ENCODE measurements at places on chromosomes 7 and 10.

DNA sequence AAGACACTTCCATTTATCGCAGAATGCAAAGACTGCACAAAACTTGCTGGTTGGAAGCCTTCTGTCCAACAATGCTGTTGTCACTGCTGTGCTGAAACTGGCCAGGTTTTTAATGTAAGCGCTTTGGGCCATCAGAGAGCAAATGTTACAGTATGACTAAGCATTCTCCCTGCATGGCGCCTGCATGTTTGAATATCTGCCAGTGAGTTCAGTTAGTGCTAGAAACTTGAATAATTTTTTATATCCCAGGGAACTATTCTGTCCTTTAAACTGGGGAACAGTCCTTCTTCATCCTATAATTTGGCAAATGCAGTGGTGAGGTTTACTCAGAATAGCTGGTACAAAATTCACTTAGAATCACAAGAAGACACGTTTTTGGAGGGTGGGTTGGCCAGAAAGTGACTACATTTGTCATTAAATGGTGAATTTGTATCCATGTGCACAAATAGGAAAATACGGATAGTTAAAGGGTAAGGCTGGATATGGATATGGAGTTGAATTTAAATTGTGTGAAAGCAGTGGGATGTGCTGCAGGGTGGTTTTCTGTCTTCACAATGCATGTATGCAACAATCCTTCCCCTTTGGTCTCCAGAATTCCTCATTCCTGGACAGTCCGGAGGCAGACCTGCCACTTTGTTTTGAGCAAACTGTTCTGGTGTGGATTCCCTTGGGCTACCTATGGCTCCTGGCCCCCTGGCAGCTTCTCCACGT is 1.7 kb downstream of the ABCC2 start:
- DNase-seq: no peak

DNA sequence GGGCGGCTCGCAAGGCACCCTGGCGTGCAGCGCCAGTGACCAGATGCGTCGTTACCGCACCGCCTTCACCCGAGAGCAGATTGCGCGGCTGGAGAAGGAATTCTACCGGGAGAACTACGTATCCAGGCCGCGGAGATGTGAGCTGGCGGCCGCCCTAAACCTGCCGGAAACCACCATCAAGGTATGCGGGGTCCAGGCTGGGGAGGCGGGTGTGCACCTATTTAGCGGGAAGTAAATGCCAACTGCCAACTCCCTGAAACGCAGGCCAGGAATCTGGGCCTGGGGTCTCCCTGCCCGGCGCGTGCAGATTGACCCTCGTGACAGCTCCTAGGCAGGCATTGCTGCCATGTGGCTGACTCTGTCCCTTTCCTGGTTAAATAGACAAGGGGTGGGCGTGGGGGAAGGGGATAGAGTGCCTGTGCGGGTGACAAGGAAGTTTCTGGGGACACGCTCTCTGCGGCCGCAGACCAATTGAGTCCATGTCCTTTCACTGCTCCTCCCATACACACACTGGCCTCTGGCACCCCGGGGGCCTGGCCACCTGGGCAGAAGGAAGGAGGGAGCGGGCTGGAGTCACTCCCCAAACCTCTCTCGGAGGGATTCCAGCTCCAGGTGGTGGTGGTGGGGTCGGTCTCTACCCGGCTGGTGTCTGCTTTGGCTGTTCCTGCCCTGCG is 2.7 kb downstream of the EVX1 start:
- DNase-seq: no peak

DNA sequence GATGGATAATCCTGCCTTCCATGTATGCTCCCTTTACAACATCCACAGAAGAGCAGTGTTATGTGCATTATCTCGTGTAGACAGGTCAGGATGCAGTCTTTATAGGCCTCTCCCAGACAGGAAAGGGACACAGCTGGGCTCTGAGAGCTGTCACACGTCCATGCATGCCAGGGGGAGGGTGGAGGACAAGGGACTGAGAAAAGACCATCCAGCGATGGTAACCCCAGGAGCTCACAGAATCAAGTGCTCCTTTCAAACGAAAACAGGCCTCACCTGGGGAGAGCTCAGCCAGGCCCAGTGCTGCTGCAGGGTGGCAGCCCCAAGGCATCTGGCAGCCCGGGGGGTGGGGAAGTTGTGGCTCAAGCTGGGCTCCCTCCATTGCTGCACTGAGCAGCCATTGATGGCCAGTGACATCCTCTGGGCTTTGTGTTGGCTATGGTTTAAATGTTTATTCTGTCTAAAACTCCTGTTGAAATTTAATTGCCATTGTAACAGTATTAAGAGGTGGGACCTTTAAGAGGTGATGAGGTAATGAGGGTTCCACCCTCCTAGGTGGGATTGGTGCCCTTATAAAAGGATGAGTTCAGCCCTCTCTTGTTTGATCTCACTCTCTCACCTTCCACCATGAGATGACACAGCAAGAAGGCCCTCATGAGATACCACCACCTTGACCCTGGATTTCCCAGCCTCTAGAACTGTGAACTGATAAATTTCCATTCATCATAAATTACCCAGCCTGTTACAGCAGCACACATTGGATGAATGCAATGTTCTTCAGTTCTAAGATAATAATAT is 15.7 kb downstream of the JCAD start:
- DNase-seq: no peak

- no peak for DNase-seq
Observed at GRCh38 chr10:103067956-103068355, 125.1 kb downstream of the NT5C2 start.

DNA sequence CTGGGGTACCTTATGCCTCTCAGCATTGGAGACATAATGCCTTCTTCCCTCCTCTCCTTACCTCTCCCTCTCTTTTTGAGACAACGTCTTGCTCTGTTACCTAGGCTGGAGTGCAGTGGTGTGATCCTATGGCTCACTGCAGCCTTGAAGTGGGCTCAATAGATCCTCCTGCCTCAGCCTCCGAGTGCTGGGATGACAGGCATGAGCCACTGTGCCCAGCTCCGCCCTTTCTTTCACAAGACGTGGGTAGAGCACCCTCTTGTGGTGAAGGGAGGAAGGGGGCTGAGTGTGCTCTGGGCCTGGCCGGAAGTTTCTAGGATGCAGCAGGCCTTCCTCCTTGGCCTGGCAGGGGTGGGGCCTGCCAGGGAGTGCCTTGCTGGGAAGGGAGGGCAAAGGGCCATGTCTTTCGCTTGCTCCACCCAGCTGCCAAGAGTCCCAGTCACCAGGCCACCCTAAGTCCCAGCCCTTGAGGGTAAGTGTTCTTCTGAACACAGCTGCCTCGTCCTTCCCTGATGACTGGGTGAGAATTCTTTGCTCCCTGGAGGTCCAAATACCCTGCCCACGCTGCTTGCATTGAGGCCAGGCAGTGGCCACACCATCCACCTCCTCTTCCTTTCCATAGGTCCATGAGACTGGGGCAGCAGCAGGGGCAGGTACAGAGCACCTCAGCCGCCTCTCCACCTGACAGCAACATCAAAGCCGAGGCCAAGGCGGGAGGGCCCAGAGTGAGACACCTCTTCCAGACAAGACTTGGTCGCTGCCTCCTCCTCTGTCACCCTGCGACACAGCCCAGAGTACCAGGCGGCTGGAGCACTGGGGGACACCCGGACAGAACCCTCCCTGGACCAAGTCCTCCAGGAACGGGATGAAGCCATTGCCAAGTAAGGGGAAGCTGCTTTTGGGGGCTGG is 3.7 kb downstream of the ABHD11 start:
- DNase-seq: peak; percentile 90

DNA sequence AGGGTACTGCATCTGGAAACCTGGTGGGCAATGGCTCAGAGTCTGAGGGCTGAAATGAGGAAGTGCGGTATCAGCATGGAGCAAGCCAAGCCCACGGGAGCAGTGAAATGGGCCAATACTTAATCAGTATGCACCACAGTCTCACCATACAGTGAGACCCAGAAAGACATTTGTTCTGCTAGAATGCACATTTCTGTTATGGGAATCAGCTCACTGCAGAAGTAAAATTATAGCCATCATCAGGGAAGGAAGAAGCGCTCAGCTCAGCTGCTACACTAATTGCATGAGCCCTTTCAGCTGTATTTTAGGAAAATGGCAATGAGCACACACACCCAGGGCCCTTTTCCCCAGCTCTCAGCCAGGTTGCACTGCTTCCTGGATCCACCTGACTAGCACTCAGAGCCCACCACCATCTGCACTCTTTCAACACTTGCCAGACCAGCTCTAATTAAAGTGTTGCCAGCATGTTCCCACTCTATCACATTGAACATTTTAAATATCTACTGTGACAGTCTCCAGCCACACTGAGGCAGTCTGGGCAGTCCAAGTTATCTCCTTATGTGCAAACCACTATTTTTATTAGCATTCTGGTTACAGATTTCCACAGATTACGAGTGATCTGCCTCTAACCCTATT is 44.2 kb upstream of the PIK3AP1 start:
- DNase-seq: no peak

- DNase-seq: no peak
Observed at GRCh38 chr7:531777-532176, 12.1 kb upstream of the PDGFA start.

DNA sequence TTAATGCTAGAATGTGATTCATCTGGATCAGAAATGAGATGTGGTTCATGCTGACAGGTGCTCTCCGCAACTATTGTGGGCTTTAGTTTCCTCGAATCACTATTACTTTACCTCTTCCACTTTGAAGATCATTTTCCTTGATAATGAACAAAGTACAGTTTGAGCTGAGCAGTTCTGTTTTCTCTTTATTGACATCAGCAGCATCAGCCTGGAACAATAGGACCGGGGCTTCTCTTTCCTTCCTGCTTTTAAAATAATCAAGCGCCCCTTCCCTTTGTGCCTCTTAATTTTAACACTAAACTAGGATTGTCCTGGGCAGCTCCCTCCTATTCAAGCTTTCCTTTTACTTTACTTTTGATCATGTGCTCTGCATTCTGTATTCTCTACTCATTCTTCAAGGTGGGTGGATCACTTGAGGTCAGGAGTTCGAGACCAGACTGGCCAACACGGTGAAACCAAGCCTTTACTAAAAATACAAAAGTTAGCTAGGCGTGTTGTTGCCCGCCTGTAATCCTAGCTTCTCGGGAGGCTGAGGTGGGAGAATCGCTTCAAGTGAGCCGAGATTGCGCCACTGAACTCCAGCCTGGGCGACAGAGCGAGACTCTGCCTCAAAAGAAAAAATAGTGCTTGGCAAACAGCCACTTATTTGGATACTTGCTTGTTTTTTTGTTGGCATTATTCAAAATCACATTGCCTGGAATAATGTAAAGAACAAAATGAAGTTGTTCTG is 67.0 kb upstream of the RHEB start:
- no peak for DNase-seq

- DNase-seq: no peak
Observed at GRCh38 chr7:84372712-84373111, 178.1 kb upstream of the SEMA3A start.

- DNase-seq: no peak
Observed at GRCh38 chr7:110921595-110922151, 169.3 kb upstream of the LRRN3 start.

GRCh38 chr10:110568055-110568735 is 700 bp downstream of the SMC3 start:
- DNase-seq: peak; percentile 62

DNA sequence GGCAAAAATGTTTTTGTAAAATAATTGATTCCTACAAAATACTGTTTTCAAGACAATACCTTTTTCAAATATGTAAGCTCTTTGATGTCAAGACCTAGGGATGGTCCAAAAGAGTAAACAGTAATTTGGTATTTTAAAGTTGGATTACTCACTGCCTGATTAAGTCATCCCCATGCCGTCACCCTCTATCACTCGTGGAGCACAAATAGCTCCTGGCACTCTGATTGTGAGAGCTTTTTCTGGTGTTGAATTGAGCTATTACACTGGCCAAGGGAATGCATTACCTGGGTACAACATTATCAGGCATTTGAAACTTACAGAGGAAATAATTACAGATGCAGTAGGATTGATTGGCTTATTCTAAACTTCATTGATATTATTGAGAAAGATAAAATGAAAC is 231.9 kb upstream of the GRM3 start:
- no peak for DNase-seq

- no peak for DNase-seq
Observed at GRCh38 chr10:63120554-63120953, 12.6 kb upstream of the NRBF2 start.

- no peak for DNase-seq
Observed at GRCh38 chr10:83908506-83908905, 230.8 kb upstream of the GHITM start.

DNA sequence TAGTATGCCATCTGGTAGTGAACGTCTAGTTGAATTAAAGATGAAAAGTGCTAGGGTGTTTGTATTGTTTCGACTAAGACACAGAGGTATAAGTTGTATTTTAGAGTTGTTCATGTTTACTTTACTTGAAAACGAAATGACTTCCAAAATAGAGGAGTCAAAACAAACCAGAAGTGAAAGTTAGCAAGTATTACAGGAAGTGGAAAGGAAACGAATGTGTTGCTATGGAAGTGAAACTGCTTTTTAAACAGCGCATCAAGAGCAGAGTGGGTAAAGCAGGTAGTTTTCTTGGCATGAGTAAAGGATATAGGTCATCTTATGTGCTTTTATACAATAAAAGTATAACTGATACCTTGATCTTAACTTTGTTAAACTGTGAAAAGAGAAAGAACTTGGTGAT is 20.0 kb upstream of the GALNTL5 start:
- peak; percentile 71 for DNase-seq

Measured in CD4-positive, alpha-beta T cell treated with Interleukin-21 for 1 hour (primary cell).